ENCODE measurements at places on chromosomes 3 and 15. TPM values are rescaled to one million over a fixed set of nuclear protein-coding genes. Genes with fewer than 3 reads are reported as not detected.

DNA sequence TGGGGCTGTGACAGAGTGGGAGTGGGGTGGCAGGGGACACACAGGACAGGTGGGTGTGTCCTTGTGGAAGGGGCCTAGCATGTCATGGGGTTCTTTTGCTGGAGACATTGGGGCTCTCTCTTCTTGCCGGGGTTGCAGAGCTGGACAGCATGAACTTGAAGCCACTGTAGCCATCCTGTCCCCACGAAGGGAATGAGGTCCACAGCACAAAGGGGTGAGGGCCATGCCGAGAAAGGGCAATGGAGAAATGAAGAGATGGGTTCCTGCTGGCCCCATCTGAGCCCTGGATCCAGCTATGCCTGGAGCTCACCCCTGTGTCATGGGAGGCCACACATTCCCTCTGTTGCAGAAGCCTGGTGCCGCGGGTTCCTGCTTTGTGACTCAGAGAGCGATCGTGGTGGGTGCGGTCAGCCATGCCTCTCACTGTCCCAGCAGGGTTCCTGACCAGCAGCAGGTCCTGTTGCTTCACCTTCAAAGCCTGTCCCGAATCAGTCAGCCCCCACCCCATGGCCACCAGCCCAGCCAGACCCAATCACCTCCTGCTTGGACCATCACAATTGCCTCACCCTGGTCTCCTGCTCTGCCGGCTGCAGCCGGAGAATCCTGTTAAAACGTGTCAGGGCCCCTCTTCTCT, 50.0 kb downstream of the DNAJB8 start:
- DNase-seq: peak; percentile 47

GRCh38 chr3:119437691-119438258, 25.6 kb downstream of the TMEM39A start:
- no peak for DNase-seq

DNA sequence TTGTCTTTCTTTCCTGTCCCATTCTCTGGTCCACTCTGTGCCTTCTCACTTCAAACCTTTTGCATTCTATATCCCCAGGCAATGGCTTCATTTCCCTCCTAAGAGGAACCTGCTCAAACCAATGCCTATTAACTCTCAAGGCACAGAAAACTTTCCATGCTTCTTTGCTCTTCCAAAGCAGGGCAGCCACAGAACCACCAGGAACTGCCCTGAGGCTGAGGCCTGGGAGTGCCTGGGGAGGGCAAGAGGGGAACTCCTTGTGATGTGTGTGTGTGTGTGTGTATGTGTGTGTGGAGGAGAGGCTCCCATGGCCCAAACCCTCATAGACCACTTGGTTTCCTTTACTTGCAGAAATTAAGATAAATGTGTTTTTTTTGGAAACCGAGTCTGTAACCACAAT, 14.1 kb upstream of the PGPEP1L start:
- no peak for DNase-seq

GRCh38 chr15:68629519-68630210, 50.9 kb downstream of the CORO2B start:
- DNase-seq: no peak

DNA sequence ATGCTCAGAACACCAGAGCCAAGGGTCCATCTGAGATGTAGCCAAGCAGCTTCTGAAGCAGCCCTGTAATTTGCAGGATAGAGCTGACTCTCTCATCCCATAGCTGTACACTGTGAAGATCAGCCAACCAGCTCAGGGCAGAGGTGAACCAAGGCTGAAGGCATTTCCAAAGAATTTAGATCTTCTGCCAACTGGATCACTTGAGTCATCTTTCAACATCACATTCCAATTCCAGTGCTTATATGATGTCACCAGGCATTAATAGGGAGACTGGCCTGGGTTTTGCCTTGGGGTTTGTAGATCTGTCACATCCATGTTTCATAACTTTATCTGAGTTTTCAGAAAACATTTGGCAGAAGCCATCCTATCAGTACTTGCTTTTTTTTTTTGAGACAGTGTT, 98.2 kb downstream of the NR2F2 start:
- DNase-seq: peak; percentile 55

DNA sequence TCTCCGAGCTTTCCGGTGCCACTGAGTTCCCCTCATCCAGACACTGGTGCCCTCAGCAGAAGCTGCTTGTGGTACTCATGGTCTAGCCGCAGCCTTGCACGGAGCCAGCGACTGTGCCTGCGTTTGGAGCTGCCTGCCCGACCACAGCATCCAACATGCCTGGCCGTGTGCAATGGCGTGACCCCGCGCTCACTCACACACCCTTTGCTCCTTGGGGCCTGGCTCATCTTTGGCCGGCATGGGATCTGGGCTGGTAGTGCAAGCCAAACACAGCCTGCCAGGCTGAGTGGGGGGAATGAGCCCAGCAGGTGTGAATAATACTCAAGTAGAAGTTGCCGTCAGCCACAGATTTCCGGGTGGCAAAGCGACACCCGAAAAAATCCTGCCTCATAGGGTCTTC, 1178.7 kb upstream of the GBE1 start:
- DNase-seq: no peak

- DNase-seq: no peak
These were observed 769.4 kb upstream of the GOLIM4 start for GRCh38 chr3:168865022-168865551.

DNA sequence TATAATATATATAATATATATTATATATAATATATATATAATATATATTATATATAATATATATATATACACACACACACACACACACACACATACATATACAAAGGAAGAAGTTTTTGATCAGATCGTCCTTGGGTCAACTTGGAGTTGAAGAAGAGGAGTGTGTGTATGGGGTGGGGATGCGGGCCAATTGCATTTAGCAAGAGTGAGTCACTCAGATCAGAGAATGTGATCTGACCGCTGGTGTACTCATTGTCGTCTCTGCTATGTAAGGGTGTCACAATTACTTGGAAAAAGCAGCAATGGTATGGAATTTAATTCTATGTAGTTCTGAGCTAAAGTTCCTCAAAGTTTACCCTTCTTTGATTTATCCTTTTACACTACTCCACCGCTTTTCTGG, 4.6 kb upstream of the VGLL3 start:
- peak; percentile 55 for DNase-seq

DNA sequence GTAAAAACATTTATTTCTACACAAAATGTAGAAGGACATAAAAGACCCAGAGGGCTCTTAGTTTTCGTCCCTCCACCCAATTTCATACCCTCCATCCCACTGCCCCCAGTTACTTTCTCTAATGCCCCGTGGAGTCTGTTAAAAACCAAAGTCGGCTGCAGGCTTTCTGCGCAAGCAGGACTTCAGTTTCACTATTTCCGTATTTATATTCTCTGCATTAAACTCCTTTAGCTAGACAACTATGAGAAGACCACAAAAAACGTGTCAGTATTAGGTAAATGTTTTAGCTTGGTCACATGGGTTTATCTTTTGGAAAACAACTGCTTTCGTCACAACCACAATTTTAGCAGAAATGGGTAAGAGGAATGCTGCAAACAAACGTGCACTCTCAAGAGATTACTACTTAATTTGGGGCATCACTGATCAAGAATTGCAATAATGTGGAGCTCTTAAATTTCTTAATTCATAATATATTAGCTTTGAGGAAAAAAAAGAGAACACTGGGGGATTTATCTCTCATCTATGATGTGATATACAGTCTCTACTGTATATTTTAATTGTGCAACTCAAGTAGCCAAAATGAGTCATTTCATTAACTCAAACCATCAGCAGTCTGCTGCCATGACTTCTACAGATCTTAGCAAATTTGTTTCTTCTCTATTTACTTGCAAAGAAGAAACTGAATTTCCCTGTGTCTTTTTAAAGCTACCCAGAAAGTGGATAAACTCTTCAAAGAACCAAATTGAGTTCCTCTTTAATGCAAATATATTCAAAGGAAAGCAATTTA, 740 bp upstream of the NSMCE3 start:
- peak; percentile 46 for DNase-seq

DNA sequence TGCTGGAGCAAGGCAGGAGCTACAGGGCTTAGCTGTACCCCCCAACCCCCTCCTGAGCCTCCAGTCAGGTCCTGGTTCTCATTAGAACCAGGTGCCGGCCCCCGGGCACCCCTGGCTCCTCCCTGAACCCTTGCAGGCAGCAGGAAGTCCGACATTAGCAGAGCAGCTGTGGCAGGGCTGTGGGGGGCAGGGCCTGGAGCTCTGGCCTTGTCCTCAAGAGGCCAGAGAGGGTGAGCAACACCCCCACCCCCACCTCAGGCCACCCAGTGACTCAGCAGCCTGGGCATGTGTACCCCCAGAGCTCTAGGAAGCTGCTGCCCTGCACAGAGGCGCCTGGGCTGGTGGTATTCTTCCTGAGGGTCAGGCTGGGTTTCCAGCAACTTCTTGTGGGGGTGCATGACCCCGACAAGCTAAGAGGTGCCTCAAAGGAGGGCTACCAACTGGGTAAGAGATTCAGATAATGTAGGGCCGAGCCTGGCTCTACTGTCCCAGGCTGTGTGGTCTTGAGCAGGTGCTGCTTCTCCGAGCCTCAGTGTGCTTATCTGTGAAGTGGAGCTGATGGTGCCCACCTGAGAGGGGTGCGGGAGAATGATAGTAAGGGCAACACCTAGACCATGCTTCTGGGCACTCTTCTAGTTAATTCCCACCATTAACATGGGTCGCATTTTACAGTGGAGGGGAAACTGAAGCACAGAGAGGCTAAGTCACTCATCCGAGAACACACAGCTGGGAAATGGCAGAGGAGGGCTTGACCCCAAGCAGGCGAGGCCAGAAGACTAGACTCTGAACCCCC, 16.0 kb downstream of the H1-8 start:
- DNase-seq: no peak

- no peak for DNase-seq
These were observed 21.3 kb downstream of the DUT start for GRCh38 chr15:48352474-48353072.

DNA sequence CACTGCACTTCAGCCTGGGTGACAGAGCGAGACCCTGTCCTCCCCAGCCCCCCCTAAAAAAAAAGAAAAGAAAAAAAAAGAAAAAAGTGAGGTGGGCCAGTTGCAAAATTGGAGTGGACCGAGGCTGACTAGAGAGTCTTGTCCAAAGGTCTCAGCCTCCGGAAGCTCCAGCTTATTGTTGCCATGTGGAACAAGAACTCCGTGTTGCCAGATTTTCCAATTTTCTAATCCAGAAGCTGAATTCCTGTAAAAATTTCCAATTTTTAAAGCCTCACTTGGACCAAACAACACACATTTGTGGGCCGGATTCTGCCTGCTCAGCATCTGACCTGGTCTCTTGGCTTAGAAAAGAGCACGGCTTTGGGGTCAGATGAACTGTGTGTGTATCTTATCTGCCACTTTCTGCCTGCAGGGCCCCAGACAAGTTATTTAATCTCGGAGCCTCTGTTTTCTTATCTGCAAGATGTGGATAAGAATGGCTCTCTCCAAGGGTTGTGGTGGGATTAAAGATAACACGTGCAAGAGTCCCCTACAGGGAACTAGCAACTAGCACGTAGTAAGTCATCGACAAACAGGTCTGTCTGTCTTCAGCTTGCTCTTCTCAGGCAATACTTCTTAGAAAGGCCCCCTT, 73.7 kb upstream of the TLE3 start:
- DNase-seq: no peak

DNA sequence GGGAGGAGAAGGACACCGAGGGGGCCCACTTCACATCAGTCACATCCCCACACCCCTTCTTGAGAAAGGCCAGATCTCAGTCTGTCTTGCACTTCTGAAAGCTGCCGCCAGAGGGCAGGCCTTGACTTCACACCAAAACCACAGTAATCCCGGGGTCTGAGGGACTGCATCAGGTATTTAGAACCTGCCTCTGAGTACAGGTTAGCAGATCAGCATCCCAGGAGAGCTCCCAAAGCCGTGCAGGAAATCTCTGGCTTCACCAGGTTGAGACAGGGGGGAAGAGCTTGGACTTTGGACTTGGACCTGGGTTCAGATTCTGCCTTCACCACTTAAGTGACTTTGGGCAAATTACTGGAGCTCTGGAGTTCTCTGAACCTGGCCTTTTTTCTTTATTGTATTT, 50.3 kb downstream of the LHFPL4 start:
- peak; percentile 39 for DNase-seq

GRCh38 chr3:72682936-72683452, 165.3 kb downstream of the SHQ1 start:
- DNase-seq: no peak

- no peak for DNase-seq
These were observed 144.7 kb upstream of the WNT5A start for GRCh38 chr3:55631766-55632331.

- no peak for DNase-seq
These were observed 7.0 kb downstream of the GABRA5 start for GRCh38 chr15:26873846-26874245.

DNA sequence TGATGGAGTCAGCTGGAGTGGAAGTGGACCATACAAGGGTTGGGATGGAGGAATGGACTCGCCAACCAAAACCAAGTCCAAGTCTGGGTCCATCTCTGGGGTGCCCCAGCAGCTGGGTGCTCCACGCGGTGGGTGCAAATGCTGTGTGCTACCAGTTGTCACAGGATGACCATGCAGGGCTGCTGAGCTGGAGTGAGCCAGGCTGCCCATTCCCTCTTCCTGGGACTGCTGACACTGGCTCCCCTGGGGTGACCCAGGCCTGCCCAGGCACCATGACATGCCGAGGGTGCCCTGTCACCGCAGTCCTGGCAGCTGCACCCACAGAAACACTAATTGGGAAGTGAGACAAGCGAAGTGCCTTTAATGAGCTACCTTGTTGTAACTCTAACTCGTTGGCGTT, 140.2 kb downstream of the TPRA1 start:
- no peak for DNase-seq

DNA sequence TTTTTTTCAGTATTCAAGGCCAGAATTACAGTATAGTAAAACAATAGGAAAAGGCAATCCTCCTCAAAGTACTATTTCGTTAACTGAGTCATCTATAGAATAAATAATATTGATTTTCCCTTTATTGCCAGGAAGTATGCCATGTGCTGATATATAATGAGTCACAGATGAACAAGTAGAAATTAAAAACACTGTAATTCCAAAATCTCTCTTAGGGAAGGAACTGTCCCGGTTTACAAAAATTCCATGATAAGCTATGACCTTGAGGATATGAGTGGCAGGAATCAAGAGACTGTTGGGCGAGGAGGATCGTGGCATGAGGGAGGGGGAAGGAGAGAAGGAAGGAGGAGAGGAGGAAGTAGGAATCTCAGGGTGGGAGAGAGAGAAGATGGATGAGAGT, 166.0 kb upstream of the ICE2 start:
- DNase-seq: no peak

DNA sequence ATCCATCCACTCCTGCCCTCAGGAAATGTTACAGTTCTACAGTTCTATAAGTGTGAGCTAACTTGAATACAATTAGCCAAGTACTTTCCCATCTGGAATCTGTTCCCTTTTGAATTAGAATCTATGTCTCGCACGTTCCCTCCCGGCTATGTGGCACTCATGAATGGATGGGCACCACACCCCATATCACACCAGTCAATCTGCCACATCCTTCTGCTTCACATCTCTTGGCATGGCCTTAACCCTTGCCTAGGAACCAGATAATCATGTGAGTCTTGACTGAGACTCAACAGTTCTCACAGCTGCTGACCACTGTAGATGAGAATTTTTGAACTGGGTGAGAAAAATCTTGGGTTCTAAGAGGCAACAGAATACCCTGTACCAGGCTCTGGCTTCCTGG, 180.2 kb downstream of the TNIK start:
- DNase-seq: no peak

GRCh38 chr3:37262816-37263393, 88.5 kb upstream of the LRRFIP2 start:
- DNase-seq: peak; percentile 75

Gene TUSC7
- total RNA-seq: not detected

Gene ANKRD63
- not detected for total RNA-seq

Gene ZNF660
- 0.10 TPM for total RNA-seq

Gene CLRN1
- total RNA-seq: not detected

Gene CIDEC
- total RNA-seq: not detected

Gene SUCLG2
- total RNA-seq: 43.9 TPM

Data from foreskin keratinocyte (primary cell).